Dermis blood vessel endothelial cell (primary cell): ENCODE measurements at places on chromosomes 16 and 17. TPM values are rescaled to one million over a fixed set of nuclear protein-coding genes. Genes with fewer than 3 reads are reported as not detected.

DNA sequence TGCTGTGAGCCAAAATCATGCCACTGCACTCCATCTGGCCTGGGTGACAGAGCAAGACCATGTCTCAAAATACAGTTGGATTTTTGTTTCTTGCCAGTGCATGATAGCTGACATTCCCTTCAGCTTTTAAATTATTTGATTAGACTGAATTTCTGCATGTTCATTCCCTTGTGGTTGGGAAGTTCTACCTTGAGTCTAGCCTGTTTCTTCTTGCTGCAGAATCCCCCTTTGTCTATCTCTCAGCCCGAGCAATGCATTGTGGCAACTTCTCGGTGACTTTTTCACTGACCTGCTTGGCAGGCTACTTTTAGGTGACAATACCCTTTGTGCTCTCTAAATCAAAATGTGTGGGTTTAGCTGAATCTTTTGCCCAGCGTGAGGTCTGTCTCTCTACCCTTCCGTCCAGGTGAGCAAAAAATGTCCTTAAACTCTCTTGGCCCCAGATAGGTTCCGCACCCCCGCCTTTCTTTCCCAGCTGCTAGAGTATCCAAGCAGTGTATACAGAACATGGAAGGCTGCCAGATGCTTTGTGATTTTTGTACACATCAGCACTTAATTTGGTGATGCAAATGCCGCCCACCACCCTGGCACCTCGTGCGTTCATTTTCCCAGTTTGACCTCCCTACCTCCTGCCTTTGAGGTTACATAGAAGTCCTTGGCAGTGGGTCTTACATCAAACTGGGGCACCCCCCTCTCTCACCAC lies 130.2 kb downstream of the ABCC6 start:
- peak; percentile 32 for DNase-seq

- no peak for DNase-seq
These were observed 201.2 kb downstream of the GRIN2A start for GRCh38 chr16:9980981-9981380.

- no peak for DNase-seq
These were observed 14.8 kb downstream of the CD7 start for GRCh38 chr17:82302568-82302963.

DNA sequence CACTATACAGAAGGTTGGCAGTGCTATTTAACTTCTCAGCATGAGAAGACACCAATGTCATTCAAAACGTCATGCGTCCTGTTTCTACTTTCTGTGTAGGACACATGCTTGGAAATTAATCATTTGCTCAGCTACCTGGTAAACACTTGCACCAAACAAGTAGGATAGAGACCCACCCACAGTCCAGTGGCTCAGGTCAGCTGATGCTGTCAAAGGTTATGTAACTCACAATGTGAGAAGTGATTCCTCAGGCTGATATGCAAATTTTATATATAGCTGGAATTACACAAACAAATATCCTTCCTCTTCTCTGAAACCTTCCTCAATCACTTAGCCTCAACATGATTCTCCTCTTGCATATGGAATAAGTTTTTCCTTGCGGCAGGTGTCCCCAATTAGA lies 59.6 kb downstream of the ZZEF1 start:
- no peak for DNase-seq

DNA sequence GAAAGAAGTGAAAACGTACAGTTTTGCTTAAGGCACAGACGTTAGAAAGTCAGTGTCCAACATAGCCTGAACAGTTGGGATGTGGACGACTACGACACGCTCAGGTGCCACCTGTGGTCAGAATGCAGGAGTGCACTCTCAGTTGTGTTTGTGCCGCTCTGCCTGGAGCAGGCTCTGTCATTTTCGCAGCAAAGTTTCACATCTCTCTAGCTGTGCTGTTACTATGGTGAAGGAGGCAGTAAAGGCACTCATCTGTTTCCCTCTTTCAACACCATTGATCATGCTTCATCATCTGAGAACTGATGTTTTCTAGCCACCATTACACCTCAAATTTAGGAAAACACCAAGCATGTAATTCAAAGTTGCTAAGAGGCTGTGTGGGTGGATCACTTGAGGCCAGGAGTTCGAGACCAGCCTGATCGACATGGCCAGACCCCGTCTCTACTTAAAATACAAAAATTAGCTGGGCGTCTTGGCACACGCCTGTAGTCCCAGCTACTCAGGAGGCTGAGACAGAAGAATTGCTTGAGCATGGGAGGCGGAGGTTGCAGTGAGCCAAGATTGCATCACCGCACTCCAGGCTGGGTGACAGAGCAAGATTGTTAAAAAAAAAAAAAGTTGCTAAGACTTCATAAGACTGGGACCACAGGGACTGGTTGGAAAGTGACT lies 44.9 kb upstream of the DNAJA2 start:
- peak; percentile 52 for DNase-seq

DNA sequence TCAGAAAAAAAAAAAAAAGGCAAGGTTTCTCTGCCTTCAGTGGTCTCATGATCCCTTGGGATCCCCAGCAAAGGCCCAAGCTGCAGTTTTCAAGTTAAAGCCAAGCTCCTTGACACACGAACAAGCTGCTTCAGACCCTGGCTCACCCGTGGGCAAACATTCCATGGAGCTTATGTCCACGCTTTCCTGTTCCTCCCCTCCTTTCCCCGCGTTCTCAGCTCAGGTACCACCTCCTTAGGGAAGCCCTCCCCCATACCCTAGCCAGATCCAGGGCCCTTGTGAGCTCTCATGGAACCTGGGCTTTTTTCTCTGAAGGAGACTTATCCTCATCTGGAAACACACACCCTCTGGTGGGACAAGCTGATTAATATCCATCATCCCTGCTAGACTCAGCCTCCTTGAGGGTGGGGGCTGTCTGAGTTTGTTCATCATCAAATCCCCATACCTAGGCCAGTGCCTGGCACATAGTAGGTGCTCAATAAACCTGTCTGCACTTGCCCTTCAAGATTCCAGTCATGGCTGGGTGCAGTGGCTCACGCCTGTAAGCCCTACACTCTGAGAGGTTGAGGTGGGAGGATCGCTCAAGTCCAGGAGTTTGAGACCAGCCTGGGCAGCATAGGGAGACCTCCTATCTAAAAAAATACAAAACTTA lies 54.7 kb downstream of the COTL1 start:
- no peak for DNase-seq

GRCh38 chr17:38701504-38702165 lies 3.4 kb upstream of the MLLT6 start:
- DNase-seq, result peak; percentile 52

- no peak for DNase-seq
These were observed 64.0 kb upstream of the DNAH17 start for GRCh38 chr17:78641243-78641642.

DNA sequence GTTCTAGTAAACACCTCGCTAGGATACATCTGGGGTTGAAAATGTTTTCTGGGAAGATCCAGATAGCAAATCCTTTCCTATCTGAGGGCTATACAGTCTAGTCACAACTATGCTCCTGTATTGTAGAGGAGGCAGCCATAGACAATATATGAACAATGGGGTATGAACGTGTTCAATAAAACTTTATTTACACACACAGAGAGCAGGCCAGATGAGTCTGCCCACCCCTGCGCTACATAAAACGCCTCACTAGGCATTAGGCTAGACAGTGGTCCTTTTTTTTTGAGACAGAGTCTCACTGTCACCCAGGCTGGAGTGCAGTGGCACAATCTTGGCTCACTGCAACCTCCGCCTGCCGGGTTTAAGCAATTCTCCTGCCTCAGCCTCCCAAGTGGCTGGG lies 11.1 kb downstream of the USP36 start:
- no peak for DNase-seq

GRCh38 chr16:4891886-4892216 lies 44.6 kb downstream of the UBN1 start:
- no peak for DNase-seq

GRCh38 chr16:9096416-9096952 lies 5.0 kb downstream of the HAPSTR1 start:
- DNase-seq, result no peak

- no peak for DNase-seq
These were observed 23.8 kb downstream of the SLC12A3 start for GRCh38 chr16:56888806-56889205.

- peak; percentile 85 for DNase-seq
These were observed at the start of gene MILR1 for GRCh38 chr17:64448665-64449512. TSS of gene MILR1 (plus strand) at chr17:64449115. CDS start at chr17:64449169, 54 bp downstream.

DNA sequence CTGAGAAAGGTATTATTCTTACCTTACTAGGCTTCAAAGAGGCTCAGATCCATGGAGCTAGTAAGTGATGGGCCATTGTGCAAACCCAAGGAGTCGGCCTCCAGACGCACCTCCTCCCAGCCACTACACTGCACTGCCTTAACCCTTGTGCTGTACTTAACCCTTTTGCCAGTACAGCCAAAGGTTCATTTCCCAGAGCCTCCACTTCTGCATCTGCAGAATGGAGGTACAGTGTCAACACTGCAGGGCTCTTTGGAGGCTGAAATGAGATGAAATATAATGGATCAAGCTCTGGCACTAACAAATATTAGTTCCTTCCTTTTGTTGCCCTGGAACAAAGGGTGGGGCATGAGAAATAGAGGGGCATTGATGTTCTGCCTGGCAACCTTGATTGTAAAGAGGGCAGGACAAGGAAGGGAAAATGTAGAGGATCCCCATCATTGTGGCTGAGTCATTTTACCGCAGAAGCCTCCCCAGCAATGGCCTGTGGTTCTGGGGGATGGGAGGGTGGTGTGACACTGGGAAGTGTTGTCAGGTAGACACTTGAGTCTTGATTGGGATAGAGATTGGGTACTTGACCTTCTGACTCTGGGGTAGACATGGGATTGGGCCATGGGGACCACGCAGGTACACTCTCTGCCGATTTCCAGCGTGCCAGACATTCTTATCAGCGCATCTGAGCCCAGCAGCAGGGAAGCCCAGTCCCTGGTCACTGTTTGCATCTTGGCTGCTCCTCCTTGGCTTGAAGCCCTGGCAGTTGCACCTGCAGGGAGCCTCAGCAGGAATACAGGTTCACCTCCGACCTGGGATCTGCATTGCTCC lies 84.0 kb downstream of the MSI2 start:
- no peak for DNase-seq

DNA sequence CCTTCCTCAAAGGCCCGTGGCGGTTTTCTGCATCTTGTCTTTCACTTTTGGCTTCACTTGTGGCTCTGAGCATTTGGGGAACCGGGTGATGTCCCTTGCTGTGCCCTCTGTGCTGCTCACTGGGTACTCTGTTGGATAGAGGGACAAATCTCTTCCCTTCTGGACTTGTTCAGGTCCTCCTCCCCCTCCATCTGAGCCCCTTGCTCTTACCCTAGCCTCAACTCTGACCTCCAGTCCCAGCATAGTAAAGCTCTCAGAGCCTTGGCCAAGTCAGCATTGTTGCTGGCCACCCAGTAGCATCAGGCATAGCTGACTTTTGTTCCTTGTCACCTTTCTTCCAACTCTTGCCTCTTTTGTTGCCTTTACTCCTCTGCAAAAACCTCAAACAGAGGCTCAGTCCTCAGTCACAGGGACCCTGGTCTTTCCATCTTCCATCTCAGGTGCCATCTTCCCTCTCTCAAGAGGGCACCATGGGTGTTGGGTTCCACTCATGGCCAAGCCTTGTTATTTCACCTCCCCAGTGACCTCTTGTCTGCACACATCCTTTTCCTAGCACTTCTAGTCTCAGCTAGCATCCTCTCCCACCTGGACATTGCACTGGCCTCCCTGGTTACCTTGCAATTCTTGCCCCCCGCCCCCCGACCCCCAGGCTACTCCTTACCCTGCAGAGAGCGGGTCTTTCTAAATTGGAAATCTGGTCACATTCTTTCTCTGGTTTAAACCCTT lies 393 bp upstream of the PSMB10 start:
- no peak for DNase-seq

- DNase-seq, result no peak
These were observed 27.1 kb downstream of the MMD start for GRCh38 chr17:55394357-55395021.

- peak; percentile 81 for DNase-seq
These were observed 27.2 kb downstream of the ABCC3 start for GRCh38 chr17:50661795-50662391.

DNA sequence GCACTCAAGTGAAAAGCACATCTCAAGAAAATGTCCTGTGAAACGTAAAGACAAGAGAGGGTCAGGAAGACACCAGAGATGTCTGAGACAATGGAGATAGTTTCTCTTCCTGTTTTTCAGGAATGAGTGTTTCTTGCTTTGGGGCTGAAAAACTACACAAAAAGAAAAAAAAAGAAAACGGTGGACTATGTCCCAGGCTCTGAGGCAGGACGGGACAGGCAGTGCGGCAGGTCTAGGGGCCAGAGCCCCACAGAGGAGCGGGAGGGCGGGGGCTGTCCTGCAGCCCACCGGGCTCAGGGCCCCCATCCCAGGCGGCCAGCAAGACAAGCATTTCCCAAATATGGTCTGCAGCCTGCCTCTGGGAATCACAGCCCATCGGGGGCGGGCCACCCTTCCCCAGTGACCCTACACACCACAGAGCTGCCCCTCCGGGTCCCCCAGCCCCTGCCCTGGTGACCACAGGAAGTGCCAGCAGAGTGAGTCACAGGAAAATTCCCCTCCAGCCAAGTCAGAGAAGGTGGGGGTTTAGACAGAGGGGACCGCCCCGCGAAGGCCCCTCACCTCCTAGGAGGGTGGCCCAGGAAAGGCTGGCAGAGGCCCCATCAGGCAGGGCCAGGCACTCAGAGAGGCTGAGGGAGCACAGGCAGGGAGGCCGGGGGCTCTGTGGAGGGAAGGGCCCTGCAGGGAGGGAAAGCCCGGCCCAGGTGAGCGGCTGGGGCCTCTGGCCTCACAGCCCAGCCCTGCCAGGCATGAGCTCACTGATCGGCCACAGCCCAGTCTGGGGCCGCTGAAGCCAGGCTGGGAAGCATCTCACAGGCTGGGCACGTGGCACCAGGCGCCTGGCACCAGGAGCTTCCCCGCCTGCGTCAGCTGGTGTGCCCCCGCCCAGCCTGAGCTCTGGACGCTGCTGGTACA lies 6.3 kb downstream of the BCAR1 start:
- DNase-seq, result peak; percentile 95

DNA sequence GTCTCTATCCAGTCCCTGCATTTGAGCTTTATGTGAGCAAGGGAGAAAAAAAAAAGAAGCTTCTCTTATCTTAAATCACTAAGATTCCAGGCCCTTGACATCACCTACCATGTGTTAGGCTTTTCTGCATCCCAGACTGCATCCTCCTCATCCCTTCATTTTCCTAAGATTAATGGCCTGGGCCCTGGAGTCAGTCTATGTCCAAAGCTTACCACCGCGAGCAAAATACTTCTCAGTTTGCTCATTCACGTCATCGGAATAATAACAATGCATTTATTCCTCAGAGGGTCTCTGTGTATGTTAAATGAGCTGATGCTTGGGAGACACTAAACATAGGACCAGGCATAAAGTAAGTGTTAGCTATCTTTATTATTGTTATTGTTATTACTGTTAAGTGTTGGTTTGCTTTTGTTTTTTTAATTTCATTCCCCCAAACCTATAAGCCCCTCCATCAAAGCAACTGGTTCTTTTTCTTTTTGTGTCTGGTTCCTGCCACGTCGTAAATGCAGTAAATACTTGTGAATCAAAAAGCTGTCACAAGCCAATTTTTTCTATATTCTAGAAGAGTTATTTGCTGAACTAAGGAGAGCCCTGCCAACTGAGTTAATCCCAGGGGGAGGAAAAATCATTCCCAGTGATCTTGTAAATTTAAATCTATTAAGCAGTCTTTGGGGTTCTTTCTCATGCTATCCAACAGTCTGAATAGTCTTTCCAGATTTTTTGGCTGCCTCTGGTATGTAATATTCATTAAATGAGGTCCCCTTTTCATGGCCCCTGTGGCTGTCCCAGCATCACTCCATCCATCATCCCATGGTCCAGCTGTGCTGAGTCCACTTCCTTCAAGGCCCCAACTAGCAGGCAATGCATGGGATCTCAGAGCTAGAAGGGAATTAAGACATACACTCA lies 46.5 kb downstream of the VAT1L start:
- DNase-seq, result peak; percentile 40

GNGT2 gene
- total RNA-seq, result 1.4 and 2.9 TPM in 2 replicates

NPTX1 gene
- under 0.01 and 0.23 TPM in 2 replicates for total RNA-seq

KRT36 gene
- 0.14 and 0.17 TPM in 2 replicates for total RNA-seq

COPZ2 gene
- total RNA-seq, result 3.8 and 6.5 TPM in 2 replicates

REXO5 gene
- total RNA-seq, result 5.0 and 6.5 TPM in 2 replicates

LGALS9C gene
- total RNA-seq, result not detected in 2 replicates

TAC4 gene
- total RNA-seq, result not detected in 2 replicates
